ENCODE measurements at places on chromosomes 6 and 20.

DNA sequence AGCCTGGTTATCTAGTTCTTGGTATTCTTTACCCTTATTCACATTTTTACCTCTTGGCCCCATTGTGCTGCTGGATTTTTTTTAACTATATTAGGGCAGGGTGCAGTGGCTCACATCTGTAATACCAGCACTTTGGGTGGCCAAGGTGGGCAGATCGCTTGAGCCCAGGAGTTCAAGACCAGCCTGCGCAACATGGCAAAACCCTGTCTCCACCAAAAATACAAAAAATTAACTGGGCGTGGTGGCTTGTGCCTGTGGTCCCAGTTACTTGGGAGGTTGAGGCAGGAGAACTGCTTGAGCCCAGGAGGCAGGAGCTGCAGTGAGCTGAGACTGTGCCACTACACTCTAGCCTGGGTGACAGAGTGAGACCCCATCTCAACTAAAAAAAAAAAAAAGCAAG lies 12.2 kb upstream of the TAF8 start:
- H3K27me3 ChIP-seq, result no peaks in the 10 kb centered on the region
- DNase-seq, result no peak
- H3K36me3 ChIP-seq, result peaks cover 40% of the 10 kb centered on the region
- H3K4me3 ChIP-seq, result peak overlapping the region; percentile 59
- H3K4me1 ChIP-seq, result peaks cover 75% of the 10 kb centered on the region

DNA sequence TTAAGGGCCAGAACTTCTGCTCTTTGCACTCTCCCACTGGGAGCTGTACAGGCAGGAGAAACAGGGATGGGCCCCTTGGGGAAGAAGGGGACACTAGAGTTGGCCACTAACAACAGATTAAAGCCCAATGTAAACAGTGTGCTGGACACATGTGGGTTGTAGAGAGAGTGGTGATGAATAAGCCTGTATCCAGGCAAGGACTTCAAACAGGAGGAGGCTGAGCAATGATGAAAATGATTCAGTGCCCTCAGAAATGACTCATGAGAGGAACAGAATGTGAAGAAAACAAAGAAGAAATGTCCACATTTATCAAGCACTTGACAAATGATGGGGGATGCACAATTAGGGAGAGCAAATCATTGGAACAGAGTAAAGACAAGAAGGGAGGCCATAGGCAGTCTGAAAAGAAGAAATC lies 242.3 kb downstream of the TBX18 start:
- no peaks in the 10 kb centered on the region for H3K36me3 ChIP-seq
- no peak overlapping the region for H3K27ac ChIP-seq
- H3K4me3 ChIP-seq, result no peak overlapping the region
- H3K4me1 ChIP-seq, result no peaks in the 10 kb centered on the region
- H3K27me3 ChIP-seq, result no peaks in the 10 kb centered on the region

DNA sequence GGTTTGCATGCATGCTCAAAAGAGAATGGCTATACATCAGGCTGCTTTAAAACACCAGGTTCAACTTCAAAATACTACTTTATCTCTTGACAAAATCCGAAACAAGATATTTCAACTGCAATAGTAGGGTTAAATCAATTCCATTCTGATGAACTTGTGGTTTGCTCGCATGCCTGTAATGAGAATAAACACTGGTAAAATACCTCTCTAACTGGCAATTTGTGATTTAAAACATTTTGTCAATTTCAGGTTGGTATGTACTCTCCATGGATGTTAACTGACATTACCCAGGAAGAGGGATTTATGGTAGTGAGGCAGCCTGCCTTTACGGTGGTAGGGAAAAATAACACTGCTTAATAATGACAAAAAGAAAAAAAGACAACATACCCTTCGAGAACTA lies 74.4 kb downstream of the MBOAT1 start:
- H3K27me3 ChIP-seq, result no peaks in the 10 kb centered on the region
- H3K4me1 ChIP-seq, result peaks cover 12% of the 10 kb centered on the region
- H3K36me3 ChIP-seq, result peaks cover 38% of the 10 kb centered on the region
- H3K4me3 ChIP-seq, result no peak overlapping the region

- peak; percentile 58 for DNase-seq
- peaks cover 13% of the 10 kb centered on the region for H3K4me1 ChIP-seq
- peak within 1 kb of the TSS; percentile 83 for H3K27ac ChIP-seq
- H3K4me3 ChIP-seq, result peak within 1 kb of the TSS; percentile 70
- no peaks in the 10 kb centered on the region for H3K27me3 ChIP-seq
These were observed at the start of gene NPEPL1 for GRCh38 chr20:58692579-58693225. TSS of gene NPEPL1 (plus strand) at chr20:58692800. CDS start at chr20:58692901, 101 bp downstream.

DNA sequence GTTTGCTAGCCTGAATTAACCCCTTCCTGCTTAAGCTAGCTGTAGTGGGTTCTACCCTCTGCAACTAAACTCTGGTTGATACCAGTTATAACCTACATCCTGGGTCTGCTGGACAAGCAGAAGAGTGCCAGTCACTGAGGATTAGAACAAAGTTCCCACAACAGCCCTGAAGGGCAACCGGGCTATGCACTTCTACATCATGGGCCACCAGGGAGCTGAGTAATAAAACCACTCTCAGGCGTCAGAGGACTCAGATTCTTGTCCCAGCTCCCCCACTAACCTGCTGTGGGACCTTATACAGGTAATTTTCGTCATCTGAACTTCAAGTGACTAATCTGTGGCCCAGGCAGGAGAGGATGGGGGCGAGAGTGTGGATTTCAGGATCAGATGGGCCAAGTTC lies 56.8 kb downstream of the EYA2 start:
- H3K4me3 ChIP-seq, result no peak overlapping the region
- H3K27me3 ChIP-seq, result peaks cover 15% of the 10 kb centered on the region
- no peaks in the 10 kb centered on the region for H3K4me1 ChIP-seq
- no peaks in the 10 kb centered on the region for H3K36me3 ChIP-seq
- DNase-seq, result no peak

DNA sequence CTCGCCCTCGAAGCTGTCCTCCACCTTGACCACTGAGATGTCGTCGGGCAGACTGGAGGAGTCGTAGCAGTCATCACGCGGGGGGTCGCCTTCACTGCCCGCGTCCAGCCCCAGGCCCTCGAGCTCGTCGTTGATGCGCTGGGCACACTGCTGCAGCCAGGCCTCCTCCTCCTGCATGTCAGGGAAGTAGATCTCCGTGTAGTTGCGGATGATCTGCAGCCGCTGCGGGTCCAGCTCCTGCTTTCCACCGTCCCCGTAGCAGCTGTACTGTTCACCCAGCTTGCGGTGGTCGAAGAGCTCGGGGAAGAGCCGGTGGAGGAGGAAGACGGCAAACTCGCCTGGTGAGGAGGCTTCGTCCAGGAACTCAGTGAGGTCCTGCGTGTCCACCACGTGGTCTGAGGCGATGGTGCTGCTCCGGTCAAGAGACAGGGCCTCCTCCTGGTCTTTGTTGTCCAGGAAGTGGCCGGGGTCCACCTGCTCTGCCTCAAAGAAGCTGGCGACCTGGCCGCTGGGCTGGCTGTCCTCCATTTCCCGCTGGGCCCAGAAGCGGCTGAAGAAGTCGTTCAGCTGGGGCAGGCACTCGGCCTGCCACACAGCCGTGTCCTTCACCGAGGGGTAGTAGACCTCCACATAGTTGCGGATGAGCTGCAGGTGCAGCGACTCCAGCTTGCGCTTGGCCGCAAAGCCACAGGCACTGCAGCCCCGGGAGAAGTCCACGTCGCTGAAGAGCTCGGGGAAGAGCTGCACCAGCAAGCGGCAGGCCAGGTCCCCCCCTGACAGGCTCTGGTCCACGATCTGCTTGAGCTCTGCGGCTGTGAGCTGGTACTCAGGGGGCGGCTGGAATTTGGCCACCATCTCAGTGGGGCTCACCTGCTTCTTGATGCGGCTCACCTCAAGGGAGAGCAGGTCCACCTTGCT lies 41.9 kb downstream of the MTRES1 start:
- no peak overlapping the region for H3K27ac ChIP-seq
- no peak for DNase-seq
- H3K4me1 ChIP-seq, result peaks cover 14% of the 10 kb centered on the region
- H3K27me3 ChIP-seq, result no peaks in the 10 kb centered on the region
- H3K36me3 ChIP-seq, result no peaks in the 10 kb centered on the region

- H3K36me3 ChIP-seq, result no peaks in the 10 kb centered on the region
- H3K4me1 ChIP-seq, result no peaks in the 10 kb centered on the region
- H3K4me3 ChIP-seq, result no peak overlapping the region
- no peak for DNase-seq
- H3K27me3 ChIP-seq, result peaks cover 19% of the 10 kb centered on the region
These were observed 21.1 kb downstream of the PDRG1 start for GRCh38 chr20:31930779-31931178.

- no peaks in the 10 kb centered on the region for H3K4me1 ChIP-seq
- H3K27ac ChIP-seq, result no peak overlapping the region
- DNase-seq, result no peak
- no peaks in the 10 kb centered on the region for H3K27me3 ChIP-seq
- no peaks in the 10 kb centered on the region for H3K36me3 ChIP-seq
These were observed 12.2 kb upstream of the GSTA3 start for GRCh38 chr6:52921743-52922142.

Measured in activated CD4-positive, alpha-beta T cell treated with anti-CD3 and anti-CD28 coated beads, Interleukin-2, amount 10 ng/mL, durations not matched to agents 7 days and 5 days (primary cell).